Erythroblast (primary cell): ENCODE measurements at places on chromosomes 1 and 21.

DNA sequence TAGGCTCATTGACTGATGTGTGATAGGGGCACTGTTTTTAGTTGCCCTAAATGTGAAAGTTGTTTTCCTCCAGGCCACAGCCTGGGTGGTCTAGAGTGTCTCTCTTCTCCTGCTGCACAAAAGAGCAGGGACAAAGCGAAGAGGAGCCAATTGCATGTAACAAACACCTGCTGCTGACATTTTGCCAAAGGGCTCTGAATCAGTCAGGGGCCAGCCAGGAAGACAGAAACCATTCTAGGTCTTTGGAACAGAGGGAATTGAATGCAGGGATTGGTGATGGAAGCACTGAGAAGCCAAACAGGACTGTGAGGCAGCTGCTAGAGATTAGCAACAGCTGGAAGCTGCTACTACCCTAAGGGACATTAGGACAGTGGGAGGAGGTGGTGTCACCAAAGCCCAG is 185.3 kb upstream of the POU3F1 start:
- DNase-seq, result no peak

- DNase-seq, result no peak
Measured at GRCh38 chr1:203388683-203389082, 37.8 kb upstream of the FMOD start.

DNA sequence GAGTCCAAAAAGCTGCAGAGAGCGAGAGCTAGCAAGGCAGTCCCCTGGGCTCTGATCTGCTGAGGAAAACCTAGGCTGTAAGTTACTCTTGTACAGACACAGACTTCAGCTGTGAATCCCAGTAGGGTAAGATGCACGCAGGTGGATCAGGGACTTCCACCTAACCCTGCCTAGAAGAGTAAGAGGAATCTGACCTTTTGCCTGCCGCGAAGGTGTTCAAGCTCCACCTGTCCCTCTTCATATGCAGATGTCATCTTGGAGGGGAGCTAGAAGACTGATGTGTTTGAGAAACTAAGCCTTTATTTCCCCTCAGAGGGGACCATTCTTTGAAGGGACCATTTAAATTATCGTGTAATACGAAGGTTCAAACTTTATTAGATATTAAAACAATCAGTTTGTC is 108.6 kb upstream of the USP24 start:
- DNase-seq, result no peak

DNA sequence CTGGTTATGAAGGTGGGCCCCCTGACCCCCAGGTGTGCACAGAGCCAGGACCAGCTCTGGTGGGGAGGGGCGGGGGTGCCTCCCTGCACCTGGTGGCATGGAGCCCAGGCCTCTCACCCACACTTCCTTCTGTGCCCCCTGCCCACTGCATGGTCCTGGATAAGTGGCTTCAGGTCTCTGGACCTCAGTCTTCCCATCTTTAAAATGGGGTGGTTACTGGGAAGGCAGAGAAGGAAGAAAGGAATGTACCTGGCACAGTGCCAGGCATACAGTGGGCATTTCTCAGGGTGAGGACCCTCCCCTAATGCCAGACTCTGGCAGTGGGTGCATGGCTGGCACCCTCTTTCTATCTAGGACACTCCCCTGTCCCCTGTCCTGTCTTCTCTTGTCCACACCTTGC is 7.5 kb downstream of the CLCNKA start:
- DNase-seq, result no peak

GRCh38 chr1:93328809-93329760 is 16.6 kb upstream of the DR1 start:
- no peak for DNase-seq

DNA sequence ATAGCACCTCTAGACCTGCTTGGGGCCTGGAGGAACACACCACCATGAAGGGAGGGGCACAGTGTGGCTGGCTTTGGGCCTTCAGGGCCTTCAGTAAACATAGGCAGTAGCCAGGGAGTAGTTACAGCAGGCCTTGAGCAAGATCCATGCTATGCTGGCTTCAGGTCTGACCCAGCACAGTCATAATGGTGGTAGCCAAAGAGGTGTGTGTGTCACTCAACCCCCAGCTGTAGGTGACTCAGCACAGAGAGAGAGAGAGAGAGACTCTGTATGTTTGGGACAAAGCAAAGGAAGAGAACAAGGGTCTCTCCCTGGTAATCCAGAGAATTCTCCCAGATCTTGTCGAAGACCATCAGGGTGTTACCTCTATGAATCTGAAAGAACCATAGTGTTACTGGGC is 250.5 kb upstream of the PKN2 start:
- no peak for DNase-seq

GRCh38 chr1:222877854-222878253 is 63.0 kb downstream of the DISP1 start:
- DNase-seq, result no peak

- no peak for DNase-seq
Measured at GRCh38 chr1:199616947-199617346, 410.6 kb upstream of the NR5A2 start.

DNA sequence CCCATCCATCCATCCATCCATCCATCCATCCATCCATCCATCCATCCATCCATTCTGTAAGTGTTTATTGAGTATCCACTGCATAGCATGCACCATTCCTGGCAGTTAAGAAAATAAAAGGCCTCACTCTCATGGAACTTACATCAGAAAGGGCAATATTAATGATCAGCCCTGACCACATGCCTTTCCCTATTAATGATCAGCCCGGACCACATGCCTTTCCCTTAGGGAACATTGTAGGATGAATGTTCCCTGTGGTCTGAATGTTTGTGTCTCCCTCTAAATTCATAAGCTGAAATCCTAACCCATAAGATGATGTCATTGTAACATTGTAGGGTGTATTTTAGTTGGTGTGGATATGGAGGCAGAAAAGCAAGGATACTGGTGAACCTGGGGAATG is 365.8 kb downstream of the KIF26B start:
- no peak for DNase-seq

GRCh38 chr1:86769065-86769464 is 64.7 kb downstream of the SH3GLB1 start:
- DNase-seq, result no peak

DNA sequence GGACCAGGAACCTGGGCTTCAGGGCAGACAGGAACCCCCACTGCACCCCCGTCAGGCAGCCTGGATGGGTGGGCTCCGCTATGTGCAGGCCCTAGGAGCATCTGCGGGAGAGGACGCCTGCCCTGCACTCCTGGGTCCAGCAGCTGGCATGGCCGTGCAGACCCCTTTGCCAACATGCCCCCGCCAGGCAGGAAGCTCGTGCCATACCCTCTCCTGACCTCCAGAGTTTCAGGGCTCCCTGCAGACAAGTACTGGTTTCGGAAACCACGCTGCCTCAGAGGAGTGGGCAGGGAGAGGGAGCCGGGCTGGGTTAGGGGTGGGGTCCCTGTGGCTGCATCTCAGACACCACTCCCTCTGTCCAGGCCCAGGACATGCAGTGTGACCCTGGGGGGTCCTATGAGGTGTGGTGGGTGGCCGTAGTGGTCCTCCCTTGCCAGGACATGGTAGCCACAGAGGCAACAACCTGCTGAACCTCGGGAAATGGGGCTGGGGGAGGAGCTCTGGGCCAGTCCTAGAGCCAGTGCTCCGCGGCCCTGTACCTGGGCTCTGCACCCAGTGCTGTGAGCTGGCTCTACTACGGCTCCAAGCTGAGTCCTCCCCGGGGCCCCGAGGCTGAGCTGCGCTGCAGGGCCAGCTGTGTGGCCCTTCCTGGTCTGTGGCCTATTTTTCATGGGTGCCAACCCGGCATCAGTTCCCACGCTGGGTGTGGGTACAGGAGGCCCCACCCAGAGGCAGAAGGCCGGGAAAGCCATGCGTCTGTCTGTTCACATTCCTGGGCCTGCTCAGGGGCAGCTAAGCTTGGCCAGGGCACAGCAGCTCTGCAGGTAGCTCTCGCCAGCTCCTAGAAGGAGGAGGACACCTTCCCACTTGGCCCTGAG is 1.4 kb downstream of the PLEKHN1 start:
- no peak for DNase-seq

DNA sequence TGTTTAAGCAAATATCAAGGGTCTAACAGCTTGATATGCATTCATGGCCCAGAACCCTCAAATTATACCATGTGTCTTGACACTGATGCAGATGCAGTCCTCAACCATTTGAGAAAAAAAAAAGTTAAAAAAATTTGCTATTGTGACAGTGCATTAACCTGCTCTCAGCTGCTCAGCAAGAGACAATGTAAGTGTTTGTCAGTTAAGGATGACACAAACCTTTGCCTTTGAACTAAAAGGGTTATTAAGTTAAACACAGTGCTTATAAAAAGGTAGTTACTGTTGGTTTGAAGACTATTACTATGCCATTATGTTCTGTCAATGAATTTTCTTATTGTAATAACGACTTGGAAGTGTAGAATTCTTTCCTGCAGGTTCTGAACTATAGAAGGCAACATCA is 655.6 kb upstream of the NEGR1 start:
- no peak for DNase-seq
